ENCODE measurements at places on chromosomes 2 and 18.

DNA sequence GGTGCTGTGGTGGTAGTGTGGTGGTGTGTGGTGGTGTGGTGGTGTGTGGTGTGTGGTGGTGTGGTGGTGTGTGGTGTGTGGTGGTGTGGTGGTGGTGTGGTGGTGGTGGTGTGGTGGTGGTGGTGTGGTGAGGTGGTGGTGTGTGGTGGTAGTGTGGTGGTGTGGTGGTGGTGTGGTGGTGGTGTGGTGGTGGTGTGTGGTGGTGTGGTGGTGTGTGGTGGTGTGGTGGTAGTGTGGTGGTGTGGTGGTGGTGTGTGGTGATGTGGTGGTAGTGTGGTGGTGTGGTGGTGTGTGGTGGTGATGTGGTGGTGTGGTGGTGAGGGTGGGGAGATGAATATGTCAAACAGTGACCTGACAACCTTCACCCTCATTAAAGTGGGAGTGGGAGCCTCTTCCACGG is 55.6 kb upstream of the DLGAP1 start:
- no peak for DNase-seq

DNA sequence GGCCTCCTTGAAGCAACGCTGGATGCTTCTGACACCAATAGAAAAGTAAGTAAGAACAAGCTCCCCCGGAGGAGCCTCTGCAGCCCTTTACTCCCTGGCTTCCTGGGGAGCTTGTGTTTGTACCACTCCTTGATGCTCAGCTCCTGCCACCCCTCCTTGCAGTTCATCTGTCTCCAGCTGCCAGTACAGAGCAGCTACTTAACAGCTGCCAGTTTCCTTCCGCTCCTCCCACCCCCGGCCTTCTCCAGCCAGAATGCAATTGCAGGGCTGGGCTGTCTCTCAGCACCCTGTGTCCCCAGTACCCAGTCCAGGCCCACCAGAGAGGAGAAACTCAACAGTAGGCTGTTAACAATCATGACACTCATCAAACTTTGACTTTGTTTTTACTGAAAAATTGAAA is 109.4 kb downstream of the AOX1 start:
- DNase-seq = no peak

GRCh38 chr2:101147062-101147461 is 4.1 kb downstream of the TBC1D8 start:
- DNase-seq = no peak

- no peak for DNase-seq
Measured at GRCh38 chr2:186912979-186913378, 64.0 kb upstream of the ZSWIM2 start.

GRCh38 chr2:187644981-187645380 is 90.7 kb upstream of the TFPI start:
- DNase-seq = no peak

DNA sequence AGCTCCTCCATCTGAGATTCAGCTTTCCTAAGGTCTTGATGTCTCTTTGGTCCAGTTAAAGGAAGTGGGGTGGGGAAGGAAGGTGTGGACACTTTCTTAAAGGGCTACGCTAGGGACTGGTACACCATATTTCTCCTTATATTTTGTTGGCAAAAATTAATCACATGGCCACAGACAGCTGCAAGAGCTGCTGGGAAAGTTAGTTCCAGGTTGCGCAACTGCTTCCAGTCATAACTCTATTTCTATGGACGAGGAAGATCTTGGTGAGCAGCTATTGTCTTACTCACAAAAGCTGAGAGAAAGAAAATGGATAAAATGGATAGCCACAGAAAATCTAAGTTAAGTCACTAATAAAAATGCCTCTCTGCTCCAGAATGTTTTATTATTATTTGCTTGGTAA is 60.7 kb upstream of the PPM1B start:
- DNase-seq = no peak

- no peak for DNase-seq
Measured at GRCh38 chr18:26618135-26618534, 69.8 kb upstream of the KCTD1 start.

DNA sequence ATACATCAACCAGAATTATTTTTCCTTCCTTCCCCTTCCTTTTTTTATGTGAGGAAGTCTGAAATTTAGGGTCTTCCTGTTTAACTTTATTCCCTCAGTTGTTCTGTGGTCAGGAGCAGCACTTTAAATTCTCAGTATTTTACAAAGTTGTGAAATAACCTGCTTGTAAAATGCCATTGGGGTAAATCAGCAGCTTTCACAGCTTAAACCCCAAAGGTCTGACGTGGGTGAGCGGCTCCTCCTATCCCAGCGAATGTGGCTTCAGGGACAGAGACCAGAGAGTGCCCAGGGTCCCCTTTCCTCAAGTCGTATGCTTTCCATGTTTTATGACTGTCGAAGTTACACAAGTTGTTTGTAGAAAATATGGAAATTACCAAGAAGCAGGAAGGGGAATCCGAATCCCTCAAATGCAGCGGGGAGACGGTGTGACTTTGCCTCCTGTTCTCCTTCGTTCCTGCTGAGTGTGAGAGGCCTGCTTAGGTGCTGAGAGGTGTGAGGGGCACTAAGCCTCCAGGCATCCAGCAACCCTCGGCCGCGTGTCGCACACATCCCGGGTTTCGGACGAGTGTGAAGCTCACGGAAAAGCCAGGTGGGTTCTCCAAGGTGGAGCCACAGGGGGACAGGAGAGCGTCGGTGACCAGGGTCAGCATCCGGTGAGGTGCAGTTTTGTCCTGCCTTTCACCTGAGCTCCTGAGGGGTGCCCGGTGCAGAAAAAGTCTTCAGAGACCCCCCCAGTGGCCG is 10.8 kb upstream of the KCNG2 start:
- DNase-seq = no peak

DNA sequence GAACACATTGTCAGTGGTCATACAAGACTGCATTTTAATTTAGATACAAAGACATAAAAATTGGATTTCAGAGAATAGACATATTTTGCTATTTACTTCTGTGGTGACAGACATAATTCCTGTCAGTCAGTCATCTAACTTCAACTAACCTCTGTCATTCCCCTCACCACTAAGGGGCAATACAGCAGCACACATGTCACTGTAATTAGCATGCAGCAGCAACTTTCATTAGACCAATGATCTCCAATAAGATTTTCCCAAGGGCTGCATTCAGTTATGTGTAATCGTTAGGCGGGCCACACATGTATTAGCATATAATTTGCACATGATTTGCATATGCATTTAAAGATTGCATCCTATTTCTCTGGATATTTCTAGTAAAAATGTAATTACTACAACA is 624.5 kb downstream of the NR4A2 start:
- DNase-seq = peak; percentile 4

Measured in NCI-H1436 (cell line).